ENCODE measurements at places on chromosomes 7 and 10. TPM values are rescaled to one million over a fixed set of nuclear protein-coding genes. Genes with fewer than 3 reads are reported as not detected.
A peak's percentile ranks its signal among the peaks of the same experiment; 100 is the strongest.

GRCh38 chr10:66799474-66799873 is 126.4 kb upstream of the LRRTM3 start:
- no peak overlapping the region for H3K27ac ChIP-seq
- H3K36me3 ChIP-seq = no peaks in the 10 kb centered on the region
- no peak overlapping the region for H3K4me3 ChIP-seq
- H3K4me1 ChIP-seq = no peaks in the 10 kb centered on the region
- DNase-seq = no peak
- H3K27me3 ChIP-seq = no peaks in the 10 kb centered on the region

- DNase-seq = no peak
- no peaks in the 10 kb centered on the region for H3K36me3 ChIP-seq
- H3K4me1 ChIP-seq = no peaks in the 10 kb centered on the region
- no peaks in the 10 kb centered on the region for H3K27me3 ChIP-seq
- H3K4me3 ChIP-seq = no peak overlapping the region
- no peak overlapping the region for H3K27ac ChIP-seq
Measured at GRCh38 chr7:45132708-45133320, 21.3 kb upstream of the TBRG4 start.

GRCh38 chr7:32415936-32416335 is 74.2 kb downstream of the LSM5 start:
- no peak overlapping the region for H3K4me3 ChIP-seq
- no peak for DNase-seq
- no peaks in the 10 kb centered on the region for H3K36me3 ChIP-seq
- peaks cover 25% of the 10 kb centered on the region for H3K27me3 ChIP-seq
- no peak overlapping the region for H3K27ac ChIP-seq
- no peaks in the 10 kb centered on the region for H3K4me1 ChIP-seq

GRCh38 chr10:23016636-23017035 is 78.7 kb upstream of the MSRB2 start:
- no peak for DNase-seq
- H3K4me1 ChIP-seq = no peaks in the 10 kb centered on the region
- H3K27ac ChIP-seq = no peak overlapping the region

DNA sequence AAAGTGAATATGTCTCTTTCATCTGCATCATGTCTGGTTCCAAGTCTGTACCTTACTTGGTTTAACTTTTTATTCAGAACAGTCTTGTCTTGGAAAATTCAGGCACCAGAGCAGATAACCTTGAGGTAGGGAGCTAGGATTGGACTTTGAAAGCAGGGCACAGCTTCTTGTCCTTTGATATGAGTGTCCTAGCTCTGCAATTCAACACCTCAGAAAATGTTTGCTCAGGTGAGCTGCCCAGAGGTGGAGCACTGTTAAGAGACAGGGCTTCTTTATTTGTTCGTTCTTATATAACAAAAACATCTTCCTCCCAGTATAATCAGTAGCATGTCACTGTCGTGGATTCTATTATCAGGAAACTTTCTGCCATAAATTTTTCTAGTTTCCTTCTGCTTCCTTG is 118.3 kb downstream of the LRRC4 start:
- H3K4me3 ChIP-seq = no peak overlapping the region
- no peaks in the 10 kb centered on the region for H3K36me3 ChIP-seq
- no peak overlapping the region for H3K27ac ChIP-seq
- no peaks in the 10 kb centered on the region for H3K4me1 ChIP-seq
- no peaks in the 10 kb centered on the region for H3K27me3 ChIP-seq

DNA sequence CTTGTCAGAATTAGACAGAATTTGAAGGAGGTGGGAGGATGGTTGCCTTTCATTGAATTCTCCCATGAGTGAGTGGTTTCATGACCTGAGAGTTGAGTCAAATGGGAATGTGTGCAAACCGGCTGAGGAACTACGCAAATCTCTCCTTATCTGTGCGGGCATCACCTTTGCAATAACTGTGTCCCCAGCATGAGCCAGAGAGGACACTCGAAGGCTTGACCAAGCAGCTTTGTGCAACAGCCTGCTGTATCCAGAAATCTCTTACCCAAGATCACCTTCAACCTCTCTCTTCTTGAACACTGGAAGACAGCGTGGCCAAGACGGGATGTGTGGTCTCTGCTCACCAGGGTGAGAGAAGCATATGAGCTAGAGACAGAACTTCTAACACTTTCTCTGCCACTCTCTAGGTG is 93.8 kb upstream of the IKZF1 start:
- DNase-seq = no peak
- H3K4me1 ChIP-seq = no peaks in the 10 kb centered on the region
- H3K27me3 ChIP-seq = peaks cover 28% of the 10 kb centered on the region
- no peaks in the 10 kb centered on the region for H3K36me3 ChIP-seq

GRCh38 chr7:16970732-16971482 is 89.1 kb upstream of the AGR3 start:
- H3K4me1 ChIP-seq = peaks cover 5% of the 10 kb centered on the region
- H3K4me3 ChIP-seq = no peak overlapping the region
- no peak overlapping the region for H3K27ac ChIP-seq
- no peak for DNase-seq
- H3K36me3 ChIP-seq = no peaks in the 10 kb centered on the region

DNA sequence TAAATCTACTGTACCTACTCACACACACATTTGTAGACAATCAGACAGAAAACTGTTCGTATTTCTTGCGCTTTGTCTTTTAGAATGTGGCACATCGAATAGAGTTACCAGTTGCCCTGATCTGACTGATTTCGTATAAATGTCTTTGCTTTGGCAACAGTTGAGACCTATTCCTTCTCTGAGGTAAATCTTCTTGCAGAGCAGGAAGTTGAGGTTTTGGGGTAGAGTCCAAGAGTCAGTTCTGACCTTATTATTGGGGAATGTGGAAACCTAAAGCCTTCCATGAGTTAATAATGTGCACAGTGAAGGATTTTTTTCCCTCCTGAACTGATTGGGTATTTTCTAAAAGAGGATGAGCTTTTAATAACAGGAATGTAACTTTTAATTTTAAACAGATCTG is 135.3 kb downstream of the KIAA1217 start:
- peaks cover 35% of the 10 kb centered on the region for H3K4me1 ChIP-seq
- H3K27me3 ChIP-seq = no peaks in the 10 kb centered on the region
- H3K4me3 ChIP-seq = no peak overlapping the region

DNA sequence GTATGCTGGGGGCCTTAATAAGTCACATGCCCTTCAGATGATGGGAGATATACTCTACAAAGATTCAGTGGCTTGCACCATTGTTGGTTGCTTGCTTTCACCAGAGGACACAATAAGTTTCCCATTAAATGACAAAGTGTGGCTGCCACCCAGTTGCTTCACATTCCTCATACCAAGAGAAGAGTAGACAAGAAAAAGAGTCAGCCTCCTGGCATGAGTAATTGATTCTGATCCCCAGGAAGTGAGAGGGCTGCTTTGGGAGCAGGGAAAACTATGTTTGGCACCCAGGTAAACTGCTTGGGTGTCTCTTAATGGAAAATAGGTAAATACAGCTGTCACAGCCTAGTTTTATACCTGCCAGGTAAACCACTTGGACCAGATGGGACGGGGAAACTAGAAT is 66.7 kb upstream of the IL6 start:
- H3K4me1 ChIP-seq = no peaks in the 10 kb centered on the region
- no peak for DNase-seq
- no peaks in the 10 kb centered on the region for H3K27me3 ChIP-seq
- H3K36me3 ChIP-seq = no peaks in the 10 kb centered on the region

DNA sequence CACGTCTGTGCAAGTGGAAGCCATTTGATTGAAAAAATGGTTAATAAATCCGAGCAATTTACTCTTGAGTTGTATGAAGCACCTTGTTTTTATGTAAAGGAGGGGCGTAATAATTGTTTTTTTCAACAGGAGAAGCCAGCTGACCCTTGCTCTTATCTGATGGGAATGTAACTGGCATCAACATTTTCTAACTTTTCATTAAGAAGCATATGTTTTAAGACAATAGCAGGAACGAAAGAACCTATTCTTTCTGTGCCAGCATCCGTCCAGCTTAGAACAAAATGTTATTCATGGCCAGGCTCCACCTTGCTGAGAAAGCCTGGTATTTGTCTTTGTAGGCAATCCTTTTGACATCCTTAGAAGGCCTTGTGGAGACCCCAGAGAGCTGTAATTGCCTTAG is 22.2 kb upstream of the AFAP1L2 start:
- no peaks in the 10 kb centered on the region for H3K27me3 ChIP-seq
- DNase-seq = no peak
- peaks cover 22% of the 10 kb centered on the region for H3K4me1 ChIP-seq
- H3K27ac ChIP-seq = peak overlapping the region; percentile 65

- no peaks in the 10 kb centered on the region for H3K27me3 ChIP-seq
- peaks cover 18% of the 10 kb centered on the region for H3K4me1 ChIP-seq
Measured at GRCh38 chr7:2054927-2055326, 177.8 kb downstream of the MAD1L1 start.

GRCh38 chr7:83077328-83077727 is 85.4 kb downstream of the PCLO start:
- H3K4me1 ChIP-seq = no peaks in the 10 kb centered on the region
- no peaks in the 10 kb centered on the region for H3K27me3 ChIP-seq
- H3K36me3 ChIP-seq = no peaks in the 10 kb centered on the region
- no peak overlapping the region for H3K27ac ChIP-seq
- no peak overlapping the region for H3K4me3 ChIP-seq

DNA sequence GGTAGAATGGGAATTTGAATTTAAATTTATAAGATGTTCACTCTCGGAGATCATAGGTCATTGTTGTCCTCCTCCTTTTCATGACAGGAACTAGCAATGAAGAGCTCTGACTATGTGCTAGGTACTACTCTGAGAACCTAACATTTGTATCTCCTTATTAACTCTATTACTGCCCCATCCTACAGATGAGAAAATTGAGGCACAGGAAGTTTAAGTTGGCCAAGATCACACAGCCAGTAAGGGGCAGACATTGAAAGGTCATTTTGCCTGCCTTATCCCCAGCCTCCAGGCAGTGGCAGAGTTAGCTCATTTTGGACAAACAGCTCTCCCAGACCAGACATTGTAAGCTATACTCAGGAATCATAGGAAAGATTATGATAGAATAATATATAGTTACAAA is 6.0 kb downstream of the SRGN start:
- peaks cover 16% of the 10 kb centered on the region for H3K36me3 ChIP-seq
- H3K27me3 ChIP-seq = no peaks in the 10 kb centered on the region
- H3K4me3 ChIP-seq = no peak overlapping the region
- peaks cover 7% of the 10 kb centered on the region for H3K4me1 ChIP-seq
- DNase-seq = no peak
- no peak overlapping the region for H3K27ac ChIP-seq

GRCh38 chr7:20474249-20474648 is 141.2 kb upstream of the ABCB5 start:
- H3K36me3 ChIP-seq = no peaks in the 10 kb centered on the region
- H3K27me3 ChIP-seq = no peaks in the 10 kb centered on the region
- H3K4me3 ChIP-seq = no peak overlapping the region
- no peak overlapping the region for H3K27ac ChIP-seq
- DNase-seq = no peak

- H3K4me3 ChIP-seq = peak overlapping the region; percentile 74
- H3K36me3 ChIP-seq = no peaks in the 10 kb centered on the region
- H3K27me3 ChIP-seq = peaks cover 6% of the 10 kb centered on the region
- peaks cover 8% of the 10 kb centered on the region for H3K4me1 ChIP-seq
- peak overlapping the region; percentile 58 for H3K27ac ChIP-seq
Measured at GRCh38 chr10:59708816-59709394, 745 bp downstream of the SLC16A9 start.

DNA sequence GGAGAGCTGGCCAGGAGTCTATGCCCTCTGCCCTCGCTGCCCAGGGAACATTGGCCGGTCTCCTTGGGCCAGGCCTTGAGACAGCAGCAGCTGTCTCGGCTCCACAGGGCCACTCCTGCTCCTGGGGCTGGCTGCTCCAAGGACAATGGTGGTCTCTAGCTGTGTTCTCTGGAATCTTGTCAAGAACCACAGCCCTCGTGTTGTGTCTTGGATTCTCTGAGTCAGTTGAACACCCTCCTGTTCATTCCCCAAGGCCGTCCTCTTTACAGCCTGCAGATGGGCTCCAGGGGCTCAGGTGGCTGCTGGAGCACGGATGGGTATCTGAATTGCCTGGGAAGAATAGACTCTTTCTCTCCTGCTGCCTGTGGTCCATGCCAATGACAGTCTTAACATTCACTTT is 511.1 kb downstream of the GLRX3 start:
- H3K4me3 ChIP-seq = no peak overlapping the region
- no peaks in the 10 kb centered on the region for H3K4me1 ChIP-seq
- no peaks in the 10 kb centered on the region for H3K36me3 ChIP-seq
- no peaks in the 10 kb centered on the region for H3K27me3 ChIP-seq
- DNase-seq = no peak

DNA sequence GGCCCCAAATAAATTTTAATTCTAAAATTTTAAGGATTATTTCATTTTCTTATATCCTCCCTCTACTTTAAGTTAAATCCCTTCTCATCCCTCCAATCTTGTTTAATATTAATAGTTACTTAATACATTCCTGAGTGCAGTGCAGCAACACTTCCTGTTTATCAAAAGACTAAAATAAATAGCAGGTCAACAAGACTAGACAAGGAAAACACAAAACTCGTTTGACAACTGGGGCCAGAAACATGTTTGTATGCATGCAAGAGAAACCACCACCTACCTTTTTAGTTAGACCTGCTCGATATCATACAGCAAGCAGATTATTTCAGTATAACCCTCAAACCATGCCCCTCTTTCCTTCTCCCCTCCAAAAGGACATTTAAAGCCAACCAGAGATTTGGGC is 95.8 kb downstream of the PARD3 start:
- no peak for DNase-seq
- no peak overlapping the region for H3K27ac ChIP-seq
- no peaks in the 10 kb centered on the region for H3K36me3 ChIP-seq
- H3K4me1 ChIP-seq = peaks cover 47% of the 10 kb centered on the region
- H3K4me3 ChIP-seq = no peak overlapping the region

- H3K4me3 ChIP-seq = no peak overlapping the region
- DNase-seq = no peak
- H3K27ac ChIP-seq = no peak overlapping the region
- peaks cover 2% of the 10 kb centered on the region for H3K4me1 ChIP-seq
Measured at GRCh38 chr10:28793482-28793881, 116.2 kb downstream of the BAMBI start.

- H3K36me3 ChIP-seq = no peaks in the 10 kb centered on the region
- H3K27ac ChIP-seq = no peak overlapping the region
- DNase-seq = no peak
- no peak overlapping the region for H3K4me3 ChIP-seq
Measured at GRCh38 chr10:60351191-60351853, 38.4 kb downstream of the ANK3 start.

The ITGA8 gene
- 2.2 TPM for polyA plus RNA-seq

The MLXIPL gene
- polyA plus RNA-seq = 22.8 TPM

The NKX1-2 gene
- not detected for polyA plus RNA-seq

The VENTX gene
- 0.83 TPM for polyA plus RNA-seq

The TNS3 gene
- polyA plus RNA-seq = 14.3 TPM

The GARS1 gene
- 52.3 TPM for polyA plus RNA-seq

The KCNMA1 gene
- polyA plus RNA-seq = 0.59 TPM

The FAM25A gene
- polyA plus RNA-seq = not detected

The KIF11 gene
- 0.20 TPM for polyA plus RNA-seq

The CALHM1 gene
- polyA plus RNA-seq = not detected

The NKX2-3 gene
- not detected for polyA plus RNA-seq

The FBXO24 gene
- 0.73 TPM for polyA plus RNA-seq

The MGAM2 gene
- not detected for polyA plus RNA-seq

The HPS6 gene
- 9.7 TPM for polyA plus RNA-seq

The SSBP1 gene
- 256 TPM for polyA plus RNA-seq

The HABP2 gene
- polyA plus RNA-seq = 0.12 TPM

Data from heart right ventricle (tissue), 16 donors.